CD4-positive, alpha-beta T cell treated with Interleukin-10 for 1 hour (primary cell): ENCODE measurements at places on chromosomes 3 and 15.

GRCh38 chr3:20173844-20174410, 12.1 kb downstream of the SGO1 start:
- no peak for DNase-seq

DNA sequence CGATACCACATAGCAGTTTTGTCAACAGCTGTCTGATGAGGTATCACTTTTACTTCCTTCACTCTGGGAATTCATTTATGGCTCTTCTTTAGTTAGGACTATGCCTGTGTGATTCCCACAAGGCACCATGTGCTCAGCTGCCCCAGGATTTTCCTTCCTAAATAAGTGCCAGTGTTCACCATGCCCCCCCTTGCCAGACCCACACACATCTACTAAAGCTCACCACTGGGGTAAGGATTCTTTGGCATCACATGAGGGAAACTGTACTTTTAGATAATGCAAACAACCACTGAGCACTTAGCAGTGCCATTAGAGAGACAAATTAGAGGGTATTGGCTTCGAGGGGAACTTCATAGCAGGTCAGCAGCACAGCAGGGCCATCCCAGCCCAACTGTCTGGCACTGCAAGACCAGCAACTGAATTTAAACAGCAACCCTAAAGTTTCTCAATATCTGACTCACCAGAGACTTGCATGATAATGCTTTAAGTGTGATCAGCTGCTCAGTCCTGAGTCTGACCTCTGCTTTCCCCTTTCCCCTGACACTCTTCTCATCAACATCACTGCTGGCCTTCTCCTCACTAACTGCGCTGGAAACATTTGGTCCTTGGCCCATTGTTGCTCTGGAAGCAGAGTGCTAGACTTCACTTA, 114.3 kb downstream of the STAC start:
- no peak for DNase-seq

DNA sequence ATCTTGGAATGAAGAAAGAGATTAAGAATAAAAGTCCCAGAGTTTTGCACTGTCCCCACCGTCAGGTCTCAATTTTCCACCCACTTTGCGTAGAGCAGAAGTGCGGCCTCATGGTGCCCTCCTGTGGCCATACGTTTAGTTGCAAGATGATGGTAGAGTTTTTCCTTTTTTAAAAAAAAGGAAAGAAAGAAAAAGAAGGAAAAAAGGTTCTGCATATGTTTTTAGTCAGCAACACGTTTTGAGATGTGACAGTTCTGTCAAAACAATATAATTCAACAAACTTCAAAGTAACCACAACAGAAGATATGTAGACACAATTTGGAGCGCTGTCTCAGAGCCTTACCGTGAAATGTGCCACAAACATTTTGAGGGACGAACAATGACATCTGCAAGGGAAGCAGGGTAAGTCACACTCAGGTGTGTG, 24.6 kb downstream of the EBLN2 start:
- DNase-seq, result peak; percentile 52

- no peak for DNase-seq
These were observed 135.3 kb downstream of the SV2B start for GRCh38 chr15:91235376-91235775.

DNA sequence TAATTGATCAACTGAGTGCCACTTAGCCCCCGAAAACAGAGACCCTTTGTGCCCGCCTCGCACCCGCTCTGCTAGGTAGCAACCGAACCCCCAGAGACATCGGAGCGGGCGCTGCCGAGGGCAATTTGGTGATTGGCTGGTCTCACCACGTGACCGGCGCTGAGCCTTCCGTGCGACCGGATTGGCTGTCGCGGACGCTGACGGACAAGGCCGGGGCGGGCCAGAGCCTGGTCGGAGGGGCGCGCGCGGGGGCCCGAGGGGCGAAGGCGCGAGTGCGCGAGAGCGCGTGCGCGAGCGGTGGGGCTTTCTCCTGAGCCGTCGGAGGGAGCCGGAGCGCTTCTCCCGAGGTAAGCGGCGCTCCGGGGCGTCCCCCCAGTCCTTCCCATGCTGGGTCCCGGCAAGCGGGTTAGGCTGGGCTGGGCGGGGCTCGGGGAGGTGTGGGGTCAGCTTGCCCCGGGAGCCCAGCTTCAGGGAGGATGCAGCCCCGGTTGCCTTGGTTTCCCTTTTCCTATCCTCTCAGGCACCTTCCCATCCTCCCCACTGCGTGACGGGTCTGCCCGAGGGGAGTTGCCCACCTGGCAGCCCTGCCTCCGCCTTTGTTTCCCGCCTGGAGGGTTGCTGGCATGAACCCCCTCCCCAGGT, at the start of gene TMEM108:
Gene TMEM108, plus strand, starts transcription at position 303 of the 642 bp plus-strand sequence.
- DNase-seq, result peak; percentile 4

GRCh38 chr15:100671858-100672543, 69.6 kb downstream of the ASB7 start:
- no peak for DNase-seq

- DNase-seq, result no peak
These were observed 40.8 kb upstream of the ATP2B2 start for GRCh38 chr3:10546181-10546624.

DNA sequence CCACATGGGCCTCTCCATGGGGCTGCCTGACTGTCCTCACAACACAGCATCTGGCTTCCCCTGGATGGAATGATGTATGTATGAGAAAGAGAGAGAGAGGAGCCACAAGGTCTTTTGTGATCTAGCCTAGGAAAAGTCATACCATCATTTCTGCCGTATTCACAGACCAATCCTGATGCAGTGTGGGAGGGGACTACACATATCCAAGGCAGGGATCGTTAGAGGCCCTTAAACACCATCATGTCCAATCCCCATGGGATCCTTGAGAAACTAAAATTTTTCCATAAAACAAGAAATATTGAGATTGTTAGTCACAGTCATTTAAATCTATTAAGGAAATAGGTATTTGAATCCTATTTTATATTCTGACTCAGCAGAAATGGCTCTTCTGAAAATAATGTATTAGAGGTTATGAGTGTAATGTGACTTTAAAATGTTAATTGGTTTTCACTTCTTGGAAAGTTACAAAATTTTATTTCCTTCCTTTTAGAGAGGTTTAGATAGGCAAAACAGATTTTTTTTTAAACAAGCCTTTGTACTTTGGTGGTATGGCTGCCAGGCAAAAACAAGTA, 65.1 kb upstream of the TSC22D2 start:
- no peak for DNase-seq

DNA sequence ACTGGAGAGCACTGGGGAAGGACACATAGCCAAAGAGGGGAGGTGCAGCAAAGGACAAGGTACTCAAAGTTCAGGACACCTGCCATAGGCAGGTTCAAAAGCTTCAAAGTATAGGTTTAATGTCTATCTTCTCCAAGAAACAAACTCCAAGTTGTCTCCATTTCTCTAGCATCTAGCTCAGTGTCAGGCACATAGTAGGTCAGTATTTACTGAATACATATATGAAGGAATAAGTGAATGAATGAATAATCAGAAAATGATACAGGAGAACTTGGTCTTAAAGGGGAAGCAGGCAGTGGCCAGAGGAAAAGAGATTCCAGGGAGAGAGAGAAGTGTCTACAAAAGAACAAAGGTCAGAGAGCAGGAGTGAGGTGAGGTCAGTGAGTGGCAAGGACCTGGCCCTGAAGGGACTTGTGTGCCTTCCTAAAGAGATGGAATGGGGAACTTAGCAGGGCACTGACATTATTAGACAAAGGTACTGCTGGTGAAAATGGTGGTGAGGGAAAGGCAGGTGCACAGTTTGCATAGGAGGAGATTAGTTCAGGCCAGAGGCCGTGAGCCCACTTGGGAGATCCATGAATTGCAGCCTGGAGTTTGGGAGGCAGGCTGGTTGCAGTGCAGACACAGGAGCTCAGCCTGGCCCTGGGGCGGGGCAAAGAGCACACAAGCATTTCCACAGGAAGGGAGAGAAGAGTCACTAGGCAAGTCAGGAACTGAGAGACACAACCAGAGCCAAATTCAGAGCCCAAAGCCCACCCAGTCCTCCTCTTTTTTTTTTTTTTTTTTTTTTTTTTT, 21.4 kb downstream of the TBC1D2B start:
- no peak for DNase-seq

GRCh38 chr3:48650723-48651122, 12.0 kb downstream of the CELSR3 start:
- DNase-seq, result no peak

GRCh38 chr15:59522988-59523461, 85.0 kb downstream of the FAM81A start:
- DNase-seq, result peak; percentile 62

DNA sequence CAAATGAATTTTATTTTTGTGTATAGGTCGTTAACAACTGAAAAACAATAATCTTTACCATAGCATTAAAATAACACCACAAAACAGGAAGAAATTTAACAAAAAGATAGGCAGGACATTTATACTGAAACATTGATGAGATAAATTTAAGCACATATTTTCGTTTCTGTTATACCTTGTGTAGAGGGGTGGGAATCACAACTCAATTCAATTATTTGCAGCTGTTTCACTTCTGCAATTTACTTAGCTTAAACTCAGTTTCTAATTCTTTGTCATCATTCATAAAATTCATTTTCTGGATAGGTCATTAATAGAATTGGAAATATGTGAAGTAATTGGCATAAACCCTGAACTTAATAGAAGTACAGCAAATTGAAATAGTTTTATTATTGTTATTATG, 42.3 kb downstream of the TP63 start:
- no peak for DNase-seq

DNA sequence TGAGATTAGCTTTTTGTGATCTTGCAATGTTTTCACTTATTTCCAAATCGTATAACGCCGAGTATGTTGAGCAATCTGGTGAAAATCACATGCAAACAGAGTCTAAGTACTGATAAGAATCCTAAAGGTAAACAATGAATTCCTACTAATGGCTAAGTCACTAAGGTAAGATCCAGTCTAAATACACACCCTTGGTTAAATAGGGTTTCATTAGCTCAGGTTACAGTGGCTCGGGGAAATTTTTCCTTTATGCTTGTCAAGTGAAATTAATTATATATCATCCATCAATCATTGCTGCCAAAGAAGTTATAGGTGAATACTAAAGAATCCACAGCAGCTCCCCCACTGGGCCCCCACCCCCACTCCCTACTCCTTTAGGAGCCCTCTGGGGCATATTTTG, 139.3 kb downstream of the SOX2 start:
- DNase-seq, result no peak

GRCh38 chr15:69265347-69265955, 33.3 kb upstream of the PAQR5 start:
- DNase-seq, result peak; percentile 34

GRCh38 chr3:99696497-99696896, 58.1 kb downstream of the COL8A1 start:
- no peak for DNase-seq

DNA sequence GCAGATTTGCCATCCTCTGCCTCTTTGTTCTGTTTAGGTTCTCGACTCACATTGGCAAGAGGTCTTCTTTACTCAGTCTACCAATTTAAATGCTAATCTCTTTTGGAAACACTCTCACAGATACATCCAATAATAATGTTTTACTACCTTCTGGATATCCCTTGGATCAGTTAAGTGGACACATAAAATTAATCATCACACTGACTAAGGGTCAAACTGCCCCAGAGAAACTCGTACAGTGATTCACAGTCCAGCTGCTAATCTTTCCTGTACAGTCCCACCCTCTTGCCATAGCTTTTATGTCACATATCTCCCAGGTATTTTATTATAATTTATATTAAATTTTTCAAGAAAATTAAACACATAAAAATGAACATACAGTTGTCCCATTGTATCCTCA, 360.8 kb upstream of the RGMA start:
- DNase-seq, result no peak

GRCh38 chr15:83204697-83205096, 2.9 kb downstream of the HDGFL3 start:
- no peak for DNase-seq

DNA sequence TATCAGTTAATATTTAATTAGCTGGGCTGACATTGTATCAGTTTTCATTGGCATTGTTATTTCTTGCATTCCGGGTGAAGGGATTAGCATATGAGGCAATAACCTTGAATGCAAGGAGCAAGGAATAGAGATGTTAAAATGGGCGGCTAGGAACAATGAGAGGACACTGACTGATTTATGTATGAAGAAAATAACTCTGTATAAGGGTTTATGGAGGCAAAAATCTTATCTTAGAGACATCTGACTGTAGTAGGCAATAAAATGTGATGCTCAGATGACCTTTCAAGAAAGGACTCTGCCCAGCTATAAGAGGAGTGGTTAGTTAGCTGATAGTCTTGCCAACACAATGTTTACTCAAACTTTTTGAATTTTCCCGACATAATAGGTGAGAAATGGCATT, 158.3 kb downstream of the EFHB start:
- no peak for DNase-seq

DNA sequence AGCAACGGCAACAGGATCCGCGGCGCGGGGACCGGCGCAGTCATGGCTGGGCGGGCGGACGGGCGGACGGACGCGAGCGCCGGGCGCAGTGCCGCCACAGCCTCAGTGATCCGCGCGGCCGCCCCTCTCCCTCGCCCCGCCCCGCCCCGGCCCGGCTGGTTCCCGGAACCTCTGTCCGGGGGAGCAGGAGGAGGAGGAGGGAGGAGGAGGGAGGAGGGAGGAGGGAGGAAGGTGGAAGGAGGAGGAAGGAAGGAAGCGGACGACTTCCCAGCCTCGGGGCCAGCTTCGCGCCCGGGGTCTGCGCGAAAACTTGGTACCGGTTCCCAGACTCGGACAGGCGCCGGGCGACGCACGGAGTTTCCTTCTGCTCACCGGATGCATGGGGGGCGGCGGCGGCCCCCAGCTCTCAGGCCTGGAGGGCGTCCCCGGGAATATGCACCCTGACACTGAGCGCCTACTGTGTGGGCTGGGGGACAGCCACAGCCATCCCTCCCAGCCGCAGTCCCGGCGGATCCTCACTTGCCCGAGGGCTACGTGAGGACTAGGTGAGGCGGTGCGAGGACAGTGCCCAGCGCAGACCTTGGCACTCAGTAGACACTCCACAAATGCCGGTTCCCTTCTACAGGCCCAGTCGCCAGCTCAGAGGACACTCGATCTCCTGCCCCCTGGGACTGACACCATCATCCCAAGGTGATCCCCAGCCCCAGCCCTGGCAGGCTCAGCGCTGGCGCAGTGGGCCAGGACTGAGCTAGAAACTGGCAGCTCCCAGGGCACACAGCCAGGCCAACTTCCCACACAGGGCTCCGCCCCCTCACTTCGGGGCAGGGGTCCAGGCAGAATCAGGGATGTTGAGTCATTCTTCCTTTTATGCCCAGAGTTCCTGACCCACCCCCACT, at the start of gene SHISA5:
Gene SHISA5, minus strand, starts transcription at position 124 of the 896 bp plus-strand sequence. Its CDS starts 80 bp downstream, at position 44.
- DNase-seq, result peak; percentile 67
